ENCODE measurements at places on chromosomes 3 and 15.

- DNase-seq, result no peak
Measured at GRCh38 chr3:46129588-46130272, 78.4 kb downstream of the CCR1 start.

DNA sequence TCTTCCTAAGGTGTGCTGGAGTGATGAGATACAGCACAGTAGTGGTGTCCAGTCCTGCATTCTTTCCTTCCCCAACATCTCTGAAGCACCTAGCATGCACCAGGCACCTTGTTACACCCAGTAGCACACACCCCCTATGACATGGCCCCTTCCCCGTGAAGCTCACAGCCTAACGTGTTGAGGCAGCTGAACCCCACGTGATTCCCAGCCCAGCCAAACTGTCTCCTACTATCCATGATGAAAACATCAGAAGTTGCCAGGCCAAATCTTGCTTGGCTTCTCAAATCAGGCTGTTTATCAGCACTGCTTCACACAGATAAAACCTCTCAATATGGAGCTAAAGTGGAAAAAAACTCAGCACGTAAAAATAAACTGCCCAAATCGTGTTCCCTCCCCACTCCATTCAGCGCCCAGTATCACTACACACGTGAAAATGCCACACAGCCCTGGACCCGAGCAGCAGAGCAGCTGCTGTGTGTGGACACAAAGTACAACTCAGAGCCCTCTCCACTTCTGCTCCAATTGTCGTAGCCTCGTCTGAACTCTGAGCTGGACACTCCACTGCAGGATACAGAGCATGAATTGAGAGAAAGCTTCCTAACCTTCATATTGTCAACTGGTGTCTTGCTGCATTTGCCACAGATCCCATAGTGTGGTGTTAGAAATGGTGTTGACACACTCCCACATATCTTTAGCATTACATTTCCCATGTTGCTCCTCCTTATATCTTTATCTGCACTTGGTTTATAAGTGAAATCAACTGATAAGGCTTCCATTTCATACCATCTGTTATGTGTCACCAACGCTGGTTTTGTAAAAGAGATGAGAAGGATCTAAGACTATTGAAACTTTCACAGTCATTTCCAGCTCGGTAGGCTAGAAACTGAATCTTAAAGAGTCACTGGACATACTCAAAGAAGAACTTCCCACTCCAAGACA is 279.8 kb downstream of the RORA start:
- DNase-seq, result no peak

DNA sequence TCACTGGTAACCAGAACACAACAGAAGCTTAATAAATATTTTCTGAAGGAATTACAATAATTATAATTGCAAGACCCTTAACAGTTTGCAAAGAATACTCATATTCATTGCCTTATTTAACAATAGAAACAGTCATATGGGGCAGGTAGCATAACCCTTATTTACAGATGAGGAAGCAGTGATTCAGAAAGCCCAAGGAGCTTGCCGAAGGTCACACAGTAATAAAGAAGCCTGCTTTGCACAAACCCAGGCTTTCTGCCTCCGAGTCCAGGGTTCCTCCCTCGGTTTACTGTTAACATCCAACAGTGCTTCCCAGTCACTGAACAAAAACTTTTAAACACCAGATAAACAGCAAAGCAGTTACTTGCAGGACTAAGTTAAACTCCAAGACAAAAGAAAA is 35.3 kb downstream of the SRGAP3 start:
- no peak for DNase-seq

- DNase-seq, result no peak
Measured at GRCh38 chr15:60583194-60583593, 104.3 kb upstream of the ICE2 start.

DNA sequence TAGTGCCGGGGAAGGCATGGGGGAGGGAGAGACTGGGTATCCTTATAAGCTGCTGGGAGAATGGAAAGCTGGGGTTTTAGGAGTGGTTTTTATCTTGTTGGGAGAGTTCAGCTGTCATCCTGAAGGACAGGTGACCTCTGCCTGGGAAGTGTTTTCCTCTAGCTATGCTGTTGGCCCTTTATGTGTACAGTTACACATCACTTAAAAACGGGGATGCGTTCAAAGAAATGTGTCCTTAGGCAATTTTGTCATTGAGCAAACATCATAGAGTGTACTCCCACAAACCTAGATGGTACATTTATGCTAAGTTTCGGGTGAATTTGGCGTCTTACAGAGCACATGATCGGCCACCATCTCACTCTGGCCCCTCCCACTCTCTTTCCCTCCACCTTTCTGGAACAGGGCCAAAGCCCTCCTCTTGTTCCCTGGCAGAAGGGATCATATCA is 164.3 kb upstream of the NUDT16 start:
- no peak for DNase-seq

DNA sequence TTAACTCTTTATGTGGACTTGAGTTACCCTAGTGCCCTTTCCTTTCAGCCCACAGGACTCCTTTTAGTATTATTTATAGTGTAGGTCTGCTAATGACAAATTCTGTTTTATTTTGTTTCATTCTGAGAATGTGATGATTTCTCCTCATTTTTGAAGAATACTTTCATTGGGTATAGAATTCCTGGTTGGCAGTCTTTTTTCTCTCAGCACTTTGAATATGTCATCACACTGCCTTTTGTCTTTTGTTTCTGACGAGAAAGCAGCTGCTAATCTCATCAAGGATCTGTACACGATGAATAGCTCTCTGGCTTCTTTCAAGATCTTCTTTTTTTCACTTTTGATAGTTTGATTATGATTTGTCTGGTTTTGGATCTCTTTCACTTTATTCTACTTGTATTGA is 37.8 kb downstream of the TICRR start:
- DNase-seq, result no peak

DNA sequence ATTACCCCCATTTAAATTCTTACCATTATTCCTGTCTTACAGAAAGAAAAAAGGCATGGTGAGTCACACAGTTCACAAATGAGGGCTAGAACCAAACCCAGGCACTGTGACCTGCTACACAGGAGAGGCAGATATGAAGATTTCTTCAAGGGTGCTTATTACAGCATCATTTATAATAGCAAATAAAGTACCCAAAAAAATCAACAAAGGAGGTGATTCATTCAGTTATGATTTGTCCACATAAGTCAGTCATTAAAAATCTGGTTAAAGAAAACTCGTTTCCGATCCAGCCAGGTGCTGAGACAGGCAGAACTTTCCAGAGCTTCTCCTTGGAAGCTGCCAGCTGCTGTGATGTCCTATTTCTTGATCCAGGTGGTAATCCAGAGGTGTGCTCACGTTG is 7.5 kb upstream of the LOXL1 start:
- no peak for DNase-seq

- no peak for DNase-seq
Measured at GRCh38 chr3:120156699-120157098, 62.5 kb upstream of the GSK3B start.

DNA sequence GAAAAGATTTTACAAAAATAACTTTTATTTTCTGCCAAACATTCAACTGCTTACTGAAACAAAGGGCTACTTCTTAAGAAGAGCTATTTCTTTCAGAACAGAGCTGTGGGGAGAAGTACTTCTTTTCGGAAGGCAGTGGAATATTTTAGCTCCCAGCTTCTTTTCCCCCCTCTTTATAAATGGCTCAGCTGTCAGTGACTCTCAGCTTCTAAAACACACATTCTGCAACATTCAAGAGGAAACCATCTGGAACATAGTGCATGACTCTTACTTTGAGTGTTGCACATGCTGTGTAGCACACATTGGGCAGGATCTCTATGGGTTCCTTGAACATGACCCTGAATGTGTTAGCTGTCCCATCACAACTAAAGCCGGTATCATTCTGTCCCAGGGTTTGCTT is 7.0 kb upstream of the C15orf40 start:
- no peak for DNase-seq

DNA sequence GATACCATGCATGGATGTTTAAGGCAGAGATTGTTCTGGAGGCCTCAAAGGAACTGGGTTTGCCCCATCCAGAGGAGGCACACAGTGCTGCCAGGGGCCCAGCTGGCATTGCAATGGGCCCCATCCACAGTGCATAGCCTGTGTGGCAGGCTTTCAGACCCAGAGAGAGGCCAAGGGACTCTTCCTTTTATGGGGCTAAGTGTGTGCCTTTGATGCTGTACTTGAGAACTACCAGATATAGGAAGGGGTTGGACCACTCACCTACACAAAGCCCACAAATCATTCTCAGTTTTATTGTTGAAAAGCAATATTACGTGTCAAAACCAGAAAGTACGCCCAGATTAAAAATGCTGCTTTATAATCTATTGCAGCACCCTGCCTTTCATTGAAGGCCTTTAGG is 134.9 kb downstream of the EPHB1 start:
- DNase-seq, result no peak

- no peak for DNase-seq
Measured at GRCh38 chr3:31572236-31573004, 39.7 kb downstream of the STT3B start.

DNA sequence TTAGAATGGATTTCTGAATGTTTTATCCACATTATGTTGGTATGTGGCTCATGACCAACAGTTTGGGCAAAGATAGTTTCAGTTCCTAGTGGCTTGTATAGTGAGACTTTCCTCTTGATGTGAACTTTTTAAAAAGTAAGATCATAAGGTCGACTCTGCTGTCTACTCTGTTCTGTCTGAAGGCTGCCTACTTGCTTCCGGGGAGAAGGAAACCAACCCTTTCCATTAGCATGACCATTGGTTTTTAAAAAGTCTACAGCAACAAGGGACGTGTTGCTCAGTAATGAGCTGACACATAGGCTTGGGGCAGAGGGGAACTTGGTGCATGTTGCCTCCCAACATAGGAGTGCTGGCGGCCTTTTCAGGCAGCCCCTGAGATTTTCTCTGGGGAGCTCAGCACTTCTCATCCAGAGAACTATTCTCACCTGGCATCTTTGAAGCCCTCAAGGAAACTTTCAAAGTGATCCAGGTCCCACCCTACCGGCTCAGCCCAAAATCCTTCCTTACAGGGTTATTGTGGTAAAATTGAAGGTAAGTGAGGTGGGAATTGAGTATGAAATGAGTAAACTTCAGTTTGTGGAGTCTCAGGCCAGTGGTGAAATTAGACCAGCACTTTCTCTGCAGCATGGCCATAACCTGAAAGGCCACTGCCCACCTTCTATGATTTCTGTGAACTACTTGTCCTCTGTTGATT is 30.6 kb downstream of the PSMD6 start:
- no peak for DNase-seq

DNA sequence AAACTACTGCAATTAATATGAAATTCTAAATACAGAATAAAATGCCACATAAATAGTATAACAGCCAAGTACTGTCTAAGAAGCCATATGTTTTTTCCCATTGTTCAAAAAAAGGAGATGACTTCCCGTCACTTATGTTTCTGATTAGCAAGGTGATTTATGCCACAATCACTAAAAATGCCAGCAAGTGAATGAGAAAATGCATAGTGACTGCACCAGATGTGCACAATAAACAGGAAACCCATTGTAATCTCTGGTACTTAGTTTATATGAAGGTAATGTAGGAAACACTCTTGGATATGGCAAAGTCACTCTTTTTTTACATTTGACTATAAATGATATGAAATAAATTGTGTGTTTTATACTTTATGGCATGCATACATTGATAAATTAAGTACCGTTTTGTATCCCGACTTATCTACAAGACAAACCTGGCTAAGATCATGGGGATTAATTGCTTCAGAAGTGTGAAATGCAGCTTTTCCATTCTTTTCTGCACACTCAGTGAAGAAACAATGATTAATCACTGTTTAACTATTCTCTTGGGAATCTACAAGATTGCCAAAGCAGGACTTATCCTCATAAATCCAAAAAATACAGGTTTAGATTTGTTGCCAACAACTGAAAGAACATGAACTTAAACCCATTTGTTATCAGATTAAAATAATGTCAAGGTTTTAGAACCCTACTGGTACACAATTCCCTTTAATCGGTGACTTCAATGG is 164.5 kb downstream of the TBC1D5 start:
- DNase-seq, result no peak

GRCh38 chr3:46429671-46430070 is 22.6 kb downstream of the CCRL2 start:
- no peak for DNase-seq

- DNase-seq, result no peak
Measured at GRCh38 chr3:177647876-177648275, 450.6 kb upstream of the TBL1XR1 start.

DNA sequence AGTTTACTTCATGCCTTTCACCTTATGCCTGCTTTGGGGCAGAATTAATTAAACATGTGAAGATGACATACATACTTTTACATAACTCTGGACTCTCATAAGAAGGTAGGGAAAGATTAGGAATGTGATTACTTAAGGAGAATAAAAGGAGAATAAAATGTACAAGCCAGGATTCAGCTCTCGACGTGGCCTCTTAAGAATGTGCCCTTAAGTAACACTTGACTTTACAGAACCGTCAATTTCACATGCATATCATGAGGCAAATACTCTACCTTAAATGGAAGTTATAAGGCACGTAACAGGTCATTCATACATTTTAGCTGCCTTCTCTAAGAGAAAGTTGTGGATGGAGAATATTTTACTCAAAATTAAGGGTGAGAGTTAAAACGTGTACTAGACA is 263.7 kb upstream of the LMCD1 start:
- DNase-seq, result no peak

- DNase-seq, result no peak
Measured at GRCh38 chr3:10280177-10280529, 12.6 kb downstream of the GHRL start.

DNA sequence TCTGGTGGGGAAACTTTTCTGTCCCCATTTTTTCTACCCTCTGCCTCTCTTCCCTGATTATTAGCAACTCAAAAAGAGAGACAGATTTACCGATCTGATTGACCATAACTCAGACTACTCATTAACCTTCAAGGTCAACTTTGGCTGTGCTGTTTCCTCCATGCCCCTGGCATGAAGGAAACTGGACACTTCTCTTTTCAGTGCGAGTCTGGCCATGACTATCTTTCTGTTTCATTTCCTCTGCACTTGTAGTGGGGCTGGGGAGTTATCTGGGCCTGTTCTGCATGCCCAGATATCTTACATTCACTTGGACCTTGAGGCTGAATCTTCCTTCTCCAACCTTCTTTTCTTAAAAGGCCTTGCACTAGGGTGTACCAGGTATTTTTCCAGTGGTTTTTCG is 76.9 kb upstream of the SLCO2A1 start:
- DNase-seq, result peak; percentile 11

DNA sequence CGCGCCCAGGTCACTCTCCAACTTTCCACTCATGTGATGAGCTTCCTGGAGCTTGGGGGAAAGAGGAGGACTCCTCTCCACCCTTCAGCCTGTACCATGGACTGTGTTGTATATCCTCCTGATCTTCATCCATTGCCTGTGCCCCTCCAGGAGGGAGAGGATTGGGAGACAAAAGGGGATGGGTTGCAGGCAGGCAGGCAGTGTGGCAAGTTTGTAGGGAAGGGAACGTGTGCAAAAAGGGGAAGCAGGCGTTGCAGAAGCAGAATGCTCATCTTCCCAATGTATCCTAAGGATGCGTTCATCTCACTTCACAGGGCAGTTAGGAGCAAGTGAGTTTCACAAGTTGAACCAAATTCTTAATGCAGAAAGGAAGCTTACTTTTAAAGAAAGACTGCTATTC is 28.1 kb upstream of the GHSR start:
- no peak for DNase-seq

GRCh38 chr3:195769551-195769950 is 42.2 kb downstream of the MUC4 start:
- DNase-seq, result no peak

- no peak for DNase-seq
Measured at GRCh38 chr3:188139466-188139865, 14.5 kb upstream of the LPP start.

Measured in HepG2 (cell line).